Retina (tissue), 1 donor: ENCODE measurements at places on chromosomes 16 and 17.

DNA sequence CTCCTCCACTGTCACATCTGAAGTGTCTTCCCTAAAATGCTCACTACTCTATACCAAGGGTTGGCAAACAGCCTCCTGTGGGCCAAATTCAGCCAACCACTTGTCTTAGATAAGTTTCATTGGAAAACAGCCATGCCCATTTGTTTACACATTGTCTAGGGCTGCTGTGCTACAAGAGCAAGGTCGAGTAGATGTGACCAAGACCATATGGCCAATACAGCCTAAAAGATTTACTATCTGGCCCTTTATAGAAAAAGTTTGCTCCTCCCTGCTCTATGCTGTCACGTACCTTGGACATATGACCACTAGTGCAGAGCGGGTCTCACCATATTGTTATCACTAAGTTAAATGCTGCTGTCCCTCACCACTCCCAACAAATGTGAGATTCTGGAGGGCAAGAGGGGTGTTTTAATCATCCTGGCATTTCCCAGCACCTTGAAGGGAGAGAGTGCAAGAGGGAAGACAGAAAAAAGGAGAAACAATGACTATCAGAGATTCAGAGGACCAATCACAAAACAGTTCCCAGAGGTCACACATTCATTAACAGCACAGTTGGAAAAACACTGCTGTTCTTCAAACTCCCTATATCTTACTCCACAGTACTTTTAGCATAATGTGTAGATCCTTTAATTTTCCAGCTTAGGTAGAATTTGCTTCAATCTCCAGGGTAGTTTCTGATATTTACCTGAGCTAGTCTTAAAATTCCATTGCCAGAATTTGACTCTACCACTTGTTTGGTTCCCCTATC lies 13.2 kb downstream of the LSM12 start:
- no peak for DNase-seq

DNA sequence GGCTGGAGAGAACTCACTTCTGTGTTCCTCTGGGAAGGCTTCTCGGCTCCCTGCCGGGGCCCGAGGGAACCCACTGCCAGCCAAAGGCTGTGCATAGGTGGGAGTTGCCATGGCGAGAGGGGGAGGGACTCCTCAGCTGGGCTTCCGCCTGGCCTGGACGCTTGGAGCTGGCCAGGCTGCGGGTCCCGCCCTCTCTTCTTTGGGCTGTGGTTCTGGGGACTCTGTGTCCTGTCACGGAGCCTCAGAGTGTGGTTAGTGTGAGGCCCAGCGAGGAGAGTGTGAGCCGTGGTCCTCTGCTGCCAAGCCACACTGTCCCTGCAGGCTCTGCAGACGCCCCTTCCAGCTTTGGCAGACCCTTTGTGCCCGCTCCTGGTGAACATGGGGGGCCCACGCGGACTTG lies 123.1 kb downstream of the OR1D5 start:
- DNase-seq, result peak; percentile 54

DNA sequence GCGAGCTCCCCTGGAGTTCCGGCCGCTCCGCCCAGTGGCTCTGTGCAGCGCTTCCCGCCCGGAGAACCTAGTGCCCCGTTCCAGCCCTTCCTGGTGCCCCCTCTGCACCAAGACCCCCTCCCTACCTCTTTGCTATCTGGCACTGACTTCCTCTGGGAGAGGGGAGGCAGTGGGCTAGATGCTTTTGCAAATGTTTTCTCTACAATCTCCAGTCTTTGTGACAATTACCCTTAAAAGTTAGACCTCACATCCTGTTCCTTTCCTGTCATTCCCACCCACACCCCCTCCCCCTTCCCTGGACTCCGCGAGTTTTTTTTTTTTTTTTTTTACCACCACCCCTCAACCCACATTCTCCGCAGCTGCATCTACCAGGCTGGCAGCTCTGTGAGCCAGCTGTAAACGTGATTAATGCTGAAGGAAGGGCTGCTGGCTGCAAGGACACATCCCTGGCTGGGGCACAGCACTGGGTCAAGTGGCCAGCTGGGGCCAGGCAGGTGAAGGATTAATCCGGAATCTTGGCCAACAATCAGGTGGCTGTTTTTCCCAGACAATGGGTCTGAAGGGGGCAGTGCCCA lies 101.5 kb downstream of the MGAT5B start:
- DNase-seq, result no peak

- DNase-seq, result no peak
Measured at GRCh38 chr17:10243883-10244844, 45.8 kb upstream of the GAS7 start.

GRCh38 chr17:28443901-28444638 lies 29.4 kb upstream of the SLC13A2 start:
- DNase-seq, result no peak

GRCh38 chr17:50511058-50511457 lies 2.8 kb downstream of the MYCBPAP start:
- no peak for DNase-seq

DNA sequence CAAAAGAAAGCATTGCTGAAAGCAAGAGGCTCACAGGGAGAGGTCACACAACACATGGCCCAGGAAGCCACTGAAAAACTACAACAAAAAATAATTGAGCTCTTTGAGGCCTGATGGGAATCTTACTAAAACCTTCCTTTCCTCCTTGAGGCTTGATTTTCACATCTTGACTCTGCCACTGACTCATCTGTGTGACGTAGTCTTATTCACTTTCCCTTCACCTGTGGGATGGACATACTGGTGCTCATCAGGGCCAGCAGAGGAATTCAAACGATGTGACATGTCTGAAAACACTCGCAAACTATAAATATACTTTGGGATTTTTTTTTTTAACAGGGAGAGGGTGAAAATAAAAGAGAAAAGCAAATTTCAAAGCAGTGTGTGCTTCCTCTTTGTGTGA lies 78.3 kb upstream of the ASIC2 start:
- no peak for DNase-seq
